ENCODE measurements at places on chromosomes 2 and 18. TPM values are rescaled to one million over a fixed set of nuclear protein-coding genes. Genes with fewer than 3 reads are reported as not detected.

- DNase-seq = no peak
These were observed 58.6 kb downstream of the SP110 start for GRCh38 chr2:230161184-230161583.

DNA sequence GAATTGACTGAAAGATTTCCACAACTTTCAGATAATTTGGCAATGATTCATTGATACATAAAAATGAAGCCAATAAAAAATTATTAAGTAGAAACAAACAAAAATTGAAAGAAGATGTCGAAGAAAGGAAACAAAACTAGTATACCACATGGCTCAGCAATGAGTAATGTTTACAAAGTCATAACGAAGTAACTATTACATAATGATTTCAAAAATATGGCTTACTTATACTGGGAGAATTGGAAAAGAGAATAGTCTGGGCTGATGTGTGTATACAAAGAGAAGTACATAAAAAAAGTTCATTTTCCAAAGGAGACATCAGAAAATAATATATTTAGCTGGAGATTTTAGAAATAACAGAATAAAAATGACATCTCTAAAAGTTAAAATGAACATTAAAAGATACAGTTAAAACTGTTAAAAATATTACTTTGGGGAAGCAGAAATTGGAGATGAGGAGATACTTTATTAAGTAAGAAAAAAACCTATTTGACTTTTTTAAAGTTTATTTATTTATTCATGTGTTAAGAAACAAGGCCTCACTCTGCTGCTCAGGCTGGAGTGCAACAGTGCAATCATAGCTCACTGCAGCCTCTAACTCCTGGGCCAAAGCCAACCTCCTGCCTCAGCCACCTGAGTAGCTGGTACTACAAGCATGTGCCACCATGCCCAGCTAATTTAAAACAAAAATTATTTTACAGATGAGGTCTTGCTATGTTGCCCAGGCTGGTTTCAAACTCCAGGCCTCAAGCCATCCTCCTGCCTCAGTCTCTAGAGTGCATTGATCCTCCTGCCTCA, 409.7 kb upstream of the PIK3C3 start:
- no peak for DNase-seq

GRCh38 chr2:128196026-128196425, 105.0 kb downstream of the UGGT1 start:
- no peak for DNase-seq

DNA sequence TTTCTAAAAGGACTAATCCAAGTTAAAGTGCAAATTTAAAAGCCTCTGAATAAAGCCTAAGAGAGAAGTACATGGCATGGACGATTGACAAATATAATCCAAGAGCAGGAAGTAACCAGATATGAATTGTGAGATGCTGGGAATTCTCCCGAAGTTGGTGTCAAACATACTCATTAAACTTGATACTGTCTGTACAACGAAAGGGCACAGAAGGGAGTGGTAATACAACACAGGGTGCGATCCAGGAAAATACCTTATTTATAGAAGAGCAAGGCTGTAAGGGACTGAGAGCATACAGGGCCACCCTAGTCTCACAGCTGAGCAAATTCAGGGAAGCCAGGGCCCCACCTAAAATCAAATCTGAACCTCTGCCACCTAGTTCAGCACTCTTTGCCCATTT, 41.6 kb downstream of the SEMA4F start:
- no peak for DNase-seq

DNA sequence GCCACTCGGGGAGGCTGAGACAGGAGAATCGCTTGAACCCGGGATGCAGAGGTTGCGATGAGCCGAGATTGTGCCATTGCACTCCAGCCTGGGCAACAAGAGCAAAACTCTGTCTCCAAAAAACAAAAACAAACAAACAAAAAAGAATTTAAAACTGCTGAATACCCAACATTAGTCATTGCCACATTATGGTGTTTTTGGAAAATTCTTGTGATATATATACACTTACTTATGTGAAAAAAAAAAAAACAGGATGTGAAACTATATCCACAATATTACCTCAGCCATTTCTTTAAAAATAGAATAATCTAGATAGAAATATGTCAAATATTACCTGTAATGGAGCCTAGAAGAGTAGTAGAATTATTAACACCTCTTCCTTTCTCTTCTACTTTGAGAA, 288.3 kb upstream of the FN1 start:
- no peak for DNase-seq

- DNase-seq = no peak
These were observed 97.8 kb upstream of the NPAS2 start for GRCh38 chr2:100722125-100722524.

The GALNT5 gene
- total RNA-seq = 0.15 TPM

The NEU4 gene
- 0.33 TPM for total RNA-seq

Measured in endothelial cell (in vitro differentiated cells).